ENCODE measurements at places on chromosomes 3 and 15.

GRCh38 chr3:46405301-46406019, 1.4 kb downstream of the CCR5AS start:
- no peak for DNase-seq

DNA sequence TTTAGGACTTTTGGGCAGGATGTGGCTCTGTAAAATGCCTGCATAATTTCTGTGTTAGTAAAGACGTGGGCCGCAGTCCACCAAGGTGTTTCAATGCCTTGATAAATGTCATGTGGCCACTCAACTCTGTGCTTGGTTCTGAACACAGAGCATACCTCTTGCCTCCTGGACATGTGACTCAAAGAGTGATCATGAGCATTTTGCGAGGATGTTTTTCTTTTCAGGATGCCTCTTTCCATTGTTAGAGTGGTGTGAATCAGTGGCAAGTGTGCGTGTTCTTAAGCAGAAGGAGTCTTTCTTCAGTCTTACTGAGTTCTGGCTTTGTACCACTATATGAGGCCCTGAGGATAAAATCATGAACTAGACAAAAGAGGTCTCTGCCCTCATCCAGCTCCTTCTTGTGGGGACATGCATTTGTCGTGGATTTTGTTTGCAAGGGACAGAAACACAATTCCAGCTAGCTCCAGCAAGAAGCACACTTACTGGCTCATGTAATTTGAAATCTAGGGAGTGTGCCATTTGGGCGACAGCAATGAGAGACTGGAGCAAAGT, 363.4 kb downstream of the LRTM1 start:
- no peak for DNase-seq

GRCh38 chr15:78739996-78740903, 71.0 kb downstream of the ADAMTS7 start:
- DNase-seq: no peak

GRCh38 chr3:61565569-61565968, 4.2 kb downstream of the PTPRG start:
- DNase-seq: no peak

- no peak for DNase-seq
Measured at GRCh38 chr3:56800130-56800831, 1.5 kb downstream of the ARHGEF3 start.

GRCh38 chr3:166522017-166522416, 684.8 kb upstream of the BCHE start:
- DNase-seq: no peak

Data from HS-5 (cell line).